Stomach (tissue), 19 donors: ENCODE measurements at places on chromosomes 5 and 9.
A peak's percentile ranks its signal among the peaks of the same experiment; 100 is the strongest.

DNA sequence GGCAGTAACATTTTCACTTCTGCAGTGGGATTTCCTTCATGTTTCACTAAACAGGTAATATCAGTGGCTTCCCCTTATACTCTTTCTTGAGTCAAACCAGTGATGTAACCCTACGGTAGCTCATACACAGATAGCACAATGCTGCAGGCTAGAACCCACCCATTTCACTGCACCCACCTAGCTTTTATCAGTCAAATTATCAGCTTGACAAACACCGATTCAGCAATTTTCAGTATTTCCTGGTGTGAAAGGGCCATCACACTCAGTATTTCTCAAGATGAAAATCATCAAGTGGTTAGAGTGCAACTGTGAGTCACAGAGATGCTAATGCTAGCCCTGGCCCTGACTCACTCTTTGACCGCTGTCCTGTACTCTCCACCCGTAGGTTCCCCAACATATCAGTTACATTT lies 242.3 kb upstream of the PTGER4 start:
- no peak for DNase-seq
- H3K4me1 ChIP-seq: no peaks in the 10 kb centered on the region
- no peaks in the 10 kb centered on the region for H3K27me3 ChIP-seq
- no peaks in the 10 kb centered on the region for H3K36me3 ChIP-seq
- no peak overlapping the region for H3K4me3 ChIP-seq
- peak overlapping the region; percentile 16 for H3K27ac ChIP-seq

DNA sequence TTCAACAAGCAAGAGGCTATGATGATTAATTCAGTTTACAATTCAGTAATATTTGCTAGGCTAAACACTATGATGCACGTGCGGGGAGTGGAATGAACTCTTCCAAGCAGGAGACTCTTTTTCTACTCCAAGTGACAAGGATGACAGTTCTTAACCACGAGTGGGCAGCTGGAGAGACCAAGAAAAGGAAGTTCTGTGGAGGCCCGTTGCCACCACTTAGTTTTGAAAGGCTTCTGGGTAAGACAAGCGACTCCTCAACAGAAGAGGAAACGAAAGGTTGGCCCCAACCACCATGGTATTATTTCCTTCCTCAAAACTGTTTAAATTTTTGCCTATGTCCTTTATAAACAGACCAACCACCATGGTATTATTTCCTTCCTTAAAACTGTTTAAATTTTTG lies 2.8 kb downstream of the DCAF12 start:
- peaks cover 27% of the 10 kb centered on the region for H3K4me1 ChIP-seq
- peaks cover 43% of the 10 kb centered on the region for H3K36me3 ChIP-seq
- H3K27me3 ChIP-seq: no peaks in the 10 kb centered on the region

DNA sequence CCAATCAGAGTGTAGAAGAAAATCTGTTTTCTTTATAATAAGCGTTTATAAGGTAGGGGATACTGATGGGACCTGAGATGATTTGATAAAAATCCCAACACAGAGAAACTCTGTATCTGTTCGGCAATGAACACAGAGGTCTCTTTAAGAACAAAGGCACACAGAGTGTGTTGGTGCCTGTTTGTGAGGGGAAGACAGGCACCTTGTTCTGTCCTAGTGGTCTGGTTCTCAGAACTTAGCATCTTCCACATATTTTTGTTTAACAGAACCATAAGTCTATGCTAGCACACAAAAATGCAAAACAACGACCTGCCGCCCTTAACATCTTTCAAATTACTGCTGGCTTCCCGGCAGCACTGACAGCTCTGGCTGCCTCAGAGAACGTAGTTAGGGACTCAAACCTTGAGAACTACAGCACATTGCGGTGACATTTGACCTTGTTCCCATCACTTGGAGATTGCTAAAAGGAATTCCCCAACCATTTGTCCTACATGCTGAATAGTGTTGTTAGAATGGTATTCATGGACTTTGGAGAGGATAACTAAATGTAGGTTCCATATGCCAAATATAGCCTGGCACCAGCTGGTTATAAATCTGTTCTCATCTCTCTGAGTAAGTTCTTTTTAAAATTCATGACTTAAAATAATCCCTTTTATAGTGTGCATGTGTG lies 871.7 kb upstream of the TYRP1 start:
- H3K4me1 ChIP-seq: no peaks in the 10 kb centered on the region
- no peaks in the 10 kb centered on the region for H3K36me3 ChIP-seq
- no peak for DNase-seq
- no peaks in the 10 kb centered on the region for H3K27me3 ChIP-seq
- no peak overlapping the region for H3K27ac ChIP-seq
- H3K4me3 ChIP-seq: no peak overlapping the region

- H3K4me1 ChIP-seq: peaks cover 48% of the 10 kb centered on the region
- peaks cover 43% of the 10 kb centered on the region for H3K27me3 ChIP-seq
- no peaks in the 10 kb centered on the region for H3K36me3 ChIP-seq
- H3K27ac ChIP-seq: peak overlapping the region; percentile 52
- DNase-seq: peak; percentile 58
- H3K4me3 ChIP-seq: peak overlapping the region; percentile 75
Observed at GRCh38 chr9:37036776-37037502, 2.9 kb upstream of the PAX5 start.

DNA sequence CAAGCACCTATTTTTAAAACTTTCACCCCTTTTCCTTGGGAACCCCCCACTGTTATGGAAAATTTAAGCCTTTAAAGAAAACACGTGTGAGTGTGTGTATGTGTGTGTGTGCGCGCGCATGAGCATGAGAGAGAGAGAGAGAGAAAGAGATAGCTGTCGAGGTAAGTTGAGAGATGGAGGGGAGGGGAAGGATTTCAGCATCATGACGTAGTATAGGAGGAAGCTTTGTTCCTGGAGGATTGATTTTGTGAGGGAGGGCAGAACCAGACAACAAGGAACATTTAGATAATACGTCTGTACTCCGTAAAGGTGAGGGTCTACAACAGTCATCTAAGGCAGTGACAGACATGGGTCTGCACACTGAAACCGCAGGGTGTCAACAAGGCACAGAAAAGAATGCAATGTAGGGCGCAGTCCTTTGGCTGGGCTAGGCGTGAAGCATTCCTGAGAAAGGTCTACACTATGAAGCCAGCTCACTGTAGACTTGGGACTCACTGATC lies 227.7 kb downstream of the SMARCA2 start:
- no peaks in the 10 kb centered on the region for H3K36me3 ChIP-seq
- no peaks in the 10 kb centered on the region for H3K27me3 ChIP-seq
- peak; percentile 82 for DNase-seq
- H3K4me3 ChIP-seq: peak overlapping the region; percentile 43
- peak overlapping the region; percentile 83 for H3K27ac ChIP-seq

DNA sequence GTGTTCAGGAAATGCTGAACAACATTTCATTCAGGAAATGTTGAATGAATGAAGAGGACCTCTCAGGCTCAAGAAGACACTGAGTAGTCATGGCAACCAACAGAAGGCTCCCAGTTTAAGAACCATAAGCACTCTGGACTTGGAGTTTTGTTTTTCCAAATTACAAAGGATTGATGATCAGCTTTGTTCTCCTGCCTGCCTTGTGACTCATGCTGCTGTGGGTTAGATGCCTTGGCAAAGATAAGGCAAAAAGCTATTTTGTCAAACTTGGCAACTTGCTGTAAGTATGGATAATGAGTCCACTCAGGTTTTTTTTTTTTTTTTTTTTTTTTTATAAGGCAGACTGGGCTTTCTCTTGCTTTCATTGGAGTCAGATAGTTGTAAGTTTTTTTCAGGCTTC lies 365.0 kb downstream of the TMEM232 start:
- DNase-seq: no peak
- no peaks in the 10 kb centered on the region for H3K4me1 ChIP-seq
- no peaks in the 10 kb centered on the region for H3K27me3 ChIP-seq
- H3K4me3 ChIP-seq: no peak overlapping the region
- H3K36me3 ChIP-seq: no peaks in the 10 kb centered on the region
- H3K27ac ChIP-seq: no peak overlapping the region

DNA sequence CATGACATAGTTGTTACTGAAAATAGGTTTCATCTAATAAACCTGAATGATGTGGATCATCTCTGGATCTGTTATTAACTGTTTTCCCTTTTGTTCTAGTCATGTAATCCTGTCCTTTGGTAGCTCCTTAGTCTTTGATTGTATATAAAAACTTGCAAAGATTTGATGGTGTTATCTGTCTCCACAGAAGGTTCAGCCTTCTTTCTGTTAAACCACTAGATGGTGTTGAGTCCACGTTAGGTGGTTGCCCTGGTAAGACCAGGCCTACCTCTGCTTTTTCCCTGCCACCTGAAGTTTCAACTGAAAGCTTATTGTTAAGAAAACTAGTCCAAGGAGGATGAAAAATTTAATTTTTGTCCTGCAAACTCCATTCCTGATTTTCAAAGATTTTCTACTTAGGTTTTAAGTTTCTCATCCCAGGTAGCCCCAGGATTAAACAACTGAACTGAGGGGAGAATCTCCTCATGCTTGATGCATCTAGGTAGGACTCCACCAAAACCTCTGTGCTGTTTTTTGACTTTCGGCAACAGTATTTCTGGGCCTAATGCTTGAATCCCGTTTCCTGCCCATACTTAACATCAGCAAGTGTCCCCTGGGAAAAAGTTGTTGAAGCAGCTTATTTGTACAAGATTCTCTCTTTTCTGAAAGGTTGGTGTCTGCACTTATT lies 68.5 kb downstream of the RICTOR start:
- H3K36me3 ChIP-seq: peaks cover 7% of the 10 kb centered on the region
- H3K27me3 ChIP-seq: no peaks in the 10 kb centered on the region
- H3K27ac ChIP-seq: no peak overlapping the region
- H3K4me3 ChIP-seq: no peak overlapping the region
- H3K4me1 ChIP-seq: peaks cover 12% of the 10 kb centered on the region

- no peaks in the 10 kb centered on the region for H3K4me1 ChIP-seq
- no peaks in the 10 kb centered on the region for H3K36me3 ChIP-seq
- H3K27me3 ChIP-seq: no peaks in the 10 kb centered on the region
Observed at GRCh38 chr5:40619421-40619820, 60.3 kb upstream of the PTGER4 start.

DNA sequence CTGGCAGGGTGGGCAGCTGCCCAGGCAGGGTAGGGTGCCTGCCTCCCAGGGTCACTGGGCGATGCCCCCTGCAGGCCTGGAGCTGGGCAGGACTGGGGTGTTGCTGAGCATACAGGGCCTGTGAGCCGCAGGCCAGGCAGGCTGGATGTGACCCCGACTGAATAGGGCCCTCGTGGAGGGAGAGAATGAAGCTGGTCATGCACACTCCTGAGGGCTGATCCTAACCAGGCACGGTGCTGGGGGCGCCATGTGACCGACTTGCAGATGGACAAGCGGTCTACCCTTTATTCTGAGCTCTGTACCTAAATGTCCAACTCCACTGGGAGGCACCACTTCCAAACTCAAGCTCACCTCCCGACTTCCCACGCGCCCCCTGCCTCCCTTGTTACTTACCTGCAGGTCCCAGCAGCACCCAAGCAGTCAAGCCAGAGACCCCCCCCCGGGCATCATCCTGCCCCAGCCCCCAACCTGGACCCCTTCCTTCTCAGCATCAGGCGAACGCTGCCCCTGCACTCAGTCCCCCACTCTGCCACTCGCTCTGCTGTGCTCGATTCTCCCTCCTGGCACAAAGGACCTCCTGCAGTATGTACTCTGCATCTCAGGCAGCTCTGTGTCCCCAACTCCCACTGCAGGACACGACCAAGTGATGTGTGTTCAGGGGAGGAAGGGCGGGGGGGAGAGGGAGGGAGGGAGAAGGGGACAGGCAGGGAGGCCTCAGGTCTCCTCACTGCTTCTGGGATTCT lies 76.8 kb upstream of the PHYKPL start:
- H3K27me3 ChIP-seq: no peaks in the 10 kb centered on the region
- H3K4me3 ChIP-seq: no peak overlapping the region
- H3K4me1 ChIP-seq: peaks cover 6% of the 10 kb centered on the region
